ENCODE measurements at places on chromosomes 1 and 21.

DNA sequence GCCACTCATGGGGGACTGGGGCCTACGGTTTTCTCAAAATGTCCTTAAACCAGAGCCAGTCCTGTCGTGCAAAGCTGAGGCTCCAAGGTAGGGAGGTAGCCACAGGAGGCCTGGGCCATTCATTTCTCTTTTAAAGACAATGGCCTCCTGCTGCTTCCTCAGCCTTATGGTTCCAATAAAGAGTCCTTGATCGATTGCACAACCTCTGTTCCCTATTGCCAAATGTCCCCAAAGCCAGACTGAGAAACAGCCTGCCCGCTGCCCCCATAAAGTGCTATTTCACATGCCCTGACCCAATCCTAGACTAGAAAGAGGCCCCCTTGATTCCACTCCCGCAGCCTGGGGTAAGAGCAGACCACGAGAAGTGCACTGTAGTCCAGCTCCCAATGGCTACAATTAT, 166.7 kb downstream of the CLIC6 start:
- DNase-seq: no peak

- DNase-seq: no peak
These were observed 200.5 kb downstream of the PCP4 start for GRCh38 chr21:40067751-40068150.

DNA sequence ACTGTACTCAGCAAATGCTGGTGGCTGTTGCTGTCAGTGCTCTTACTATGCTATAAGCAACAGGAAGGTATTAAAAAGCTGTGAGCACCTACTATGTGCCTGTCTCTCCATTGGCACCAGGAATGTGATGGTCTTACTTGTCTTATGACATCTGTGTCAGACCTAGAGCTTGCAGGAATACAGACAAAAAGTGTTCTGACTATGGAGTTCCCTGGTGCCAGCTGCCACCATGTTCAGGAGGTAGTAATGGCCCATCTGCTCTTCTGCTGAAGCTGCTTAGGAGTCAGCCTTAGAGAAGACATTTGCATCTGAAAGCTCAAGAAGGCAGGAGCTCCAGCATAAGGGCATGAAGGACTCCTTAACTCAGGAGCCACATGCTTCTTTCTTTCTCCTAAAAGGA, 52.3 kb downstream of the MAB21L3 start:
- no peak for DNase-seq

DNA sequence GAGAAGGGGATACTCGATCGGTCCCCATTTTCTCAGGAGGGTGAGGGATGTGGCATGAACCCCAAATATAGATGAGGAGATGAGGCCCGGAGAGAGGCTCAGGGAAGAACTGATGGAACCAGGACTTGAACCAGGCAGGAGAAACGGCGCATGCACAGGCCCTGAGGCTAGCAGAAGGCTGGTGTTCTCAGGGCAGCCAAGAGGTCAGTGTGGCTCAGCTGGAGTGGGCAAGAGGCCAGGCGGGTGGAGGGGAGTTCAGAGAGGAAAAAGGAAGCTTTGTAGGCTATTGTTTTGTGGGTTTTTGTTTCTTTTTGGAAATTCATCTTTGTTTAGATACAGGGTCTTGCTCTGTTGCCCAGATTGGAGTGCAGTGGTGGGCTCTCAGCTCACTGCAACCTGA, 122.0 kb downstream of the LACTBL1 start:
- DNase-seq: no peak

GRCh38 chr1:176515310-176515709, 52.3 kb downstream of the PAPPA2 start:
- peak; percentile 52 for DNase-seq

GRCh38 chr21:43917515-43918384, 52.7 kb downstream of the AGPAT3 start:
- no peak for DNase-seq

DNA sequence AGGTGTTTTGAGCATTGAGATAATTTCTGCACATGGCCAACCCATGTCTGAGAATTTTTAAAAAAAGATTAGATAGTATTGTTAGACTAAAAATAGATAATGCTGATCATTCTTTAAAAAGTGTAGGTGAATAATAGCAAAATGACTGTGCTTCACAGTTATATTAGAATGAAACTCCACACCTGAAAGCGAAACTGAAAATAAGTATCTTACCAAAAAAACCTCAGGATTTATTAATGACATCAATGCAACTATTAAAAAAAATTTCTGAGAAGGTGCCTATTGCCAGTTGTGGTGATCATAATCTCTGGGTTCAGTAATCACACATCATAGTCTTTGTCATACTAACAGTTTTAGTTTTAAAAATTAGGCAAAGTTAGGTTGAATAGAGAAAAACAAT, 36.5 kb downstream of the PLA2G4A start:
- DNase-seq: no peak

Measured in HS-5 (cell line).